T follicular helper cell (primary cell): ENCODE measurements at places on chromosomes 16 and 17.

GRCh38 chr16:17520561-17520960, 49.8 kb upstream of the XYLT1 start:
- DNase-seq = no peak

GRCh38 chr16:84618581-84619460, 943 bp upstream of the COTL1 start:
- DNase-seq = no peak

DNA sequence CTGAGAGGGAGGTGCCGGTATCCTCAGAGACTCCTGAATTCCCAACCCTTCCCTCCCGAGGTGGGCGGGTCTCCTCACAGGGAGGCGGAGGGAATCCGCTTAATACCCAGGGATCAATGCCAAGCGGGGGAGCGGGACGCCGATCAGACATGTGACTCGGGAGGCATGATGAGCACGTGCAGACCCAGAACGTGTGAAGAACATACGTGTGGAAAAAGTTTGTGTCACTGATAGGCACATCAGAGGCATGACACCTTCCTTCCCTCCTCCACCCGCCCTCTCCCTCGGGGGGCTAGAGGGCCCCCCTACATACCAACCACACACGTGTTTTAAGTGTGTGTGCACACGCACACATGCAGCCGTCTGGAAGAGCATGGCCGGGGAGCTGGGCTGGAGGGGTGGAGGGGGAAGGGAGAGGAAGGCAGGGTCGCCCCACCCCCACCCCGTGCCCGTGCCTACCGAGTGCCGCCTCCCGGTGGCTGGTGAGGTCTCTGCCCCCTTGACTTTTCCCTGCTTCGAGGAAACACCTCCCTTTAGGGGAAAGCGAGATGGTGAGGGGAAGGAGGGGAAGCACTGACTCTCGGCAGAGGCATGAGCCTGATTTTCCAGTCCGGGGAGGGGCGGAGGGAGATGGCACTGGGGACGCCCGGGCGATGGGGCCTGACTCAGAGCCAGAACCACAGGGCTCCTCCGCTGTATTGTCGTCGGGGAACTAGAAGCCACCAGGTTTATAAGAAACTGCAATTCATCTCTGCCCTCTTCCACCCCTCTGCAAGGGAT, 12.1 kb upstream of the TBX21 start:
- peak; percentile 48 for DNase-seq

GRCh38 chr17:58084317-58084981, 1.2 kb downstream of the DYNLL2 start:
- DNase-seq = peak; percentile 56

GRCh38 chr16:85859818-85860125, 39.2 kb upstream of the IRF8 start:
- DNase-seq = no peak

GRCh38 chr16:85072947-85073346, 39.3 kb downstream of the CIBAR2 start:
- DNase-seq = no peak

DNA sequence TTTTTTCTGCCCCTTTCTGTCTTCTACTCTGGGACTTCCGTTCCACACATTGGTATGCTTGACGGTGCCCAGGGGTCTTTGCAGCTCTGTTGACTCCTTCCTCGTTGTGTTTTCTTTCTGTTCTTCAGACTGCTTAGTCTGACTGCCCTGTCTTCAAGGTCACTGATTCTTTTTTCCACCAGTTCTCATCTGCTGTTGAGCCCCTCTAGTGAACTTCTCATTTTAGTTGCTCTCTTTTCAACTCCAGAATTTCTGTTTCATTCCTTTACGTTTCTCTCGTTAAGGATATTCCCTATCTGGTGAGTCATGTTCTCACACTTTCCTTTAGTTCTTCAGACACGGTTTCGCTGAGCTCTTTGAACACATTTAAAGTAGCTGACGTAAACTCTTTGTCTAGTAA, 13.8 kb downstream of the GAA start:
- no peak for DNase-seq

GRCh38 chr16:70258065-70258464, 6.3 kb upstream of the EXOSC6 start:
- DNase-seq = no peak

DNA sequence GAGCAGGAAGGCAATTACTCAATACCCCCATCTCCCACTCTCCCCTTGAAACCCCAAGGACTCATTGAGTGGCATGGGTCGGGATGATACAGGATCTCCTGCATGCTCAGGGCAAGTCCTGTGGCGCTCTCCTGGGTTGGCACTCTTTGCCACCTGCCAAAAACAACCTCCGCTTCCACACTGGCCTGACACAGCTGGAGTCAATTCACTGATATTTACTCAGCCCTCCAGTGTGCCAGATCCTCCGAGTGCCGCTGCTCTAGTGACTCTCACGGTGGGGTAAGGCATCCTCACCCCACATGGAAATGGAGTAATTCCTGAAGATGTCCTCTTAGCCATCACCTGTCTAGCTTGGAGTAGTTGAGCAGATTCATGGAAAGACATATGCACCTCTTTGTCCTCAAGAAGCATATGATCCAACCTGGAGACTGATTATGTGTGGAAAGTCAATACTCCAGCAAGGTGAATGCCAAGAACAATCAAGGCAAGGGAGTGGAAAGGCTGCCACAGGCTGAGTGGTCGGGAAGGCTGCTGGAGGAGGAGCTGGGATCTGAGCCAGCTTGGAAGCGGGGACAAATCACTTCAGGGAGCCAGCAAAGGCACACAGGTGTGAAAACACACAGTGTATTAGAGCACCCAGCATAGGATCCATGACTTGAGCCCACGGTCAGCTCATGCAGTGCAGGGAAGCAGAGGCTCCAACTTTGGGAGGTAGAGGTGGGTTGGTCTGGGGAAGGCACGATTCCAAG, 12.6 kb upstream of the GOSR2 start:
- no peak for DNase-seq

GRCh38 chr17:68704871-68705713, 103.9 kb upstream of the FAM20A start:
- no peak for DNase-seq

GRCh38 chr17:73546770-73547536, 97.3 kb downstream of the SDK2 start:
- no peak for DNase-seq

- DNase-seq = no peak
Measured at GRCh38 chr17:50043290-50044148, 12.4 kb upstream of the ITGA3 start.

GRCh38 chr17:45833920-45834319, 10.8 kb upstream of the SPPL2C start:
- no peak for DNase-seq

GRCh38 chr16:66616592-66616991, 12.1 kb downstream of the CMTM3 start:
- no peak for DNase-seq

- no peak for DNase-seq
Measured at GRCh38 chr17:19796457-19796856, 48.4 kb upstream of the ALDH3A1 start.

GRCh38 chr17:45876539-45876938, 17.8 kb upstream of the MAPT start:
- DNase-seq = no peak

DNA sequence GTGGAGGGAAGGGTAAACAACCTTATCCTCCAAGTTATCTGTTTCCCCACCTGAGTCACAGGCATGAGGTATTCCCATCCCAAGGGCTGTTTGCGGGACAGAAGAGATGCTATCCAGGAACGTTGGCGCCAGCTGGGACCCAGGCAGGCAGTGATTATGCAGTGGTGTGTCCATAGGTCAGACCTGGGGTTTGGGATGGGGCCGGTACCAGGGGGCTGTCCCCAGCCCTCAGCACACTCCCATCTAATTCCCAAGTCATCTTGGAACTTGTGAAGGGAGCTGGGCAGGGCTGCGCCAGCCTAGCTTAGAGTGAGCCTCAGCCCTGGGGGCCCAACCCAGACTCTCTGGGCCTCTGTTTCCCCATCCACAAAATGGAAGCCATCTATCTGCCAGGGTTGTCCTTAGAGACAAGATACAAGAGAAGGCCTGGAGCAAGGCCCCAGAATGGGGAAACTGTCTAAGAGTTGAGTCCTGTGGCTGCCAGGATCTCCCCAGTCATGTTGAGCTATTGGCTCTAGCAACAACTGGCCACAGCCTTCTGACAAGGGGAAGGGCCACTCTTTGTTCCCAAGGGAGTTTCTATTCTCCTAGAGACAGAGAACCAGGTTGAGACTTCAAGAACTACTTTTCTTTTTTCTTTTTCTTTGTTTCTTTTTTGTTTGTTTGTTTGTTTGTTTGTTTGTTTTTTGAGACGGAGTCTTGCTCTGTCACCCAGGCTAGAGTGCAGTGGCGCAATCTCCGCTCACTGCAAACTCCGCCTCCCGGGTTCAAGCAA, 9.8 kb upstream of the JUP start:
- DNase-seq = no peak

GRCh38 chr17:55089256-55089655, 120.7 kb downstream of the STXBP4 start:
- DNase-seq = no peak

DNA sequence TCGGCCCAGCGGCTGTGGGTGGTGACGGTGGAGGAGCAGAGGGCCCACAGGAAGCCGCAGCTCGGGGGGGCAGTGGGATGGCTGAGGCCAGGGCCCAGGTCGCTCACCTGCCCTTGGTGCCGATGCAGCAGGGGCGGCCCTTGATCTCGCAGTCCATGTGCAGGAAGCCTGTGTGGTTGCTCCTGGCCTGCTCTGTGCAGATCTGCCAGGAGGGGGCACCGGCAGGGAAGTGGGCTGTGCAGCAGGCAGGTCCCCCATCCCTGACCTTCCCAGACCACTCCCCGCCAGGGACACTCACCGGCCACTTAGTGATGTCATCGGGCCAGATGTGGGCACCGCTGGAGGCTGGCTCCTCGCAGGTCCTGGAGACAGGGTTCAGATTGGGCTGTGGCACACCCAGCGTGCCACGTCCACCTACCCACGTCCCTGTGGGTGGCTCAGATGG, 6.2 kb downstream of the AANAT start:
- no peak for DNase-seq

GRCh38 chr16:75312875-75313274, 61.5 kb upstream of the BCAR1 start:
- no peak for DNase-seq

GRCh38 chr16:82808036-82808435, 181.3 kb downstream of the CDH13 start:
- no peak for DNase-seq

DNA sequence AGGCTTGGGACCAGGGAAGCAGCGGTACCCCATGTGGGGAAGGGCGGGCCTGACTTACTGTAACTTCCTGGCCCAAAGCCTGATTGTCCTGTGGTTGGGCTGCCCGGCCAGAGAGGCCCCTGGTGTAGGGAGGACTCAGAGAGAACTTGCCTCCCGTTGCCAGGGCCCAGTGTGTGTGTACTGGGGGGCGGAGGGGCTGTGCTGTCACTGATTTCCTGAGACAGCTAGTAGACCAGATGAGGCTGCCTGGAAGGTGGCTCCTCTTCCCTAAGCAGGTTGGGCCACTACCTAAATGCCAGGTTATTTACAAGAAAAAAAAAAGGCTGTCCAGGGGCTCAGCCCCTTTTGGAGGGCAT, 16.7 kb downstream of the SOCS3 start:
- no peak for DNase-seq

DNA sequence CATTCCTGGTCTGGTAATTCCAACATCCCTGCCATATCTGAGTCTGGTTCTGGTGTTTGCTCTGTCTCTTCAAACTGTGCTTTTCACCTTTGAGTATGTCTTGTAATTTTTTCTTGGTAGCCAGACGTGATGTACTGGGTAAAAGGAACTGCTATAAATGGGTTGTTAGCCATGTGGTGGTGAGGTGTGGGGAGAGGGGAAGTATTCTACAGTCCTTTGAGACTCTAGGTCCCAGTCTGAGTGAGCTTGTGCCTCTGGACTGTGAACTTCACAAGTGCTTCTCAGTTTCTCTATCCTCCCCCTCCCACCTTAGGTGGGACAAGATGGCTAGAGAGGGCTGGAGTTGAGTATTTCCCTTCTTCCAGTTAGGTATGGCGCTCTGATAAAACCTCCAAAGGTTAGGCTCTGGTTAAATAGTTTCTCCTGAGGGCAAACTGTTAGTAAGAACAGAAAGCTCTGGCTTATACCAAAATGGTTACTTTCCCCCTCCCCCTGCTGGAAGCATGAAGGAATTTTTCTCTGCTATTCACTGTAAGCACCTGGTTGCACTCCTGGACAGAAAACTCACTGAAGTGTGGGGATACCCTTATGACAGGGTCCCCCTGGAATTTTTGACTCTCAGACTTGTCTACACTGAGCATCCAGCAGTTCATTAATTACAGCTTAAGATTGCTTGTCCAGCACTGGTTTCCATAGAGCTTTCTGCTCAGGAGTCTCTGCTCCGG, 87.8 kb downstream of the MARCHF10 start:
- no peak for DNase-seq

GRCh38 chr17:1473841-1474240, 17.8 kb upstream of the CRK start:
- DNase-seq = no peak

DNA sequence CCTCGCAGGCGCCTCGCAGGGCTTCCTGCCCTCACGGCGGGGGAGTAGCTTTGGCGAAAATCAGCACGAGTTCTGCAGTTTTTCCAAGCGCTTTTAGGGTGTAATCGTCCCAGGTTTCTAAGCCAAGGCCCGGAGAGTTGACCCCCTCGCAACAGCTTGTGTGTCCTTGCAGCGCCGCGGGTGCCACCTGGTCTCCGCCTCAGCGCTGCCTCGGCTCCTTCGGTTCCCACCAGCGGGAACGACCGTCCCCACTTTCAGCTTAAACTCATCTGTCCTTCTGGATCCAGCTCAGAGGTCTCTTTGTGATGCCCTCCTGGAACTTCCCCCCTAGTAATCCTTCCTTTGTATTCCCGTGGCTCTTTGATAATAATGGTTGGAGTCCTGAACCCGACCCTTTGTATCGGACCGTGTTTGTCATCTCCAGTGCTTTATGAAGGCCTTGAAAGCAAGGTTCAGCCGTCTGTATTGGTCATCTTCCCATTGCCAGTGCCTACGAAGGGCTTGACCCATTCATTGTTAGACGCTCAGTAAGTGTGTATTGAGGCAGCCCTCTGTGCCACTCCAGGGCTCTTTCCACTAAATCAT, 858 bp upstream of the SMARCE1 start:
- no peak for DNase-seq

- DNase-seq = no peak
Measured at GRCh38 chr16:22903716-22904115, 89.8 kb downstream of the HS3ST2 start.

- no peak for DNase-seq
Measured at GRCh38 chr17:6569370-6570285, 13.3 kb upstream of the PITPNM3 start.

- DNase-seq = no peak
Measured at GRCh38 chr16:79618692-79619050, 18.1 kb upstream of the MAF start.

DNA sequence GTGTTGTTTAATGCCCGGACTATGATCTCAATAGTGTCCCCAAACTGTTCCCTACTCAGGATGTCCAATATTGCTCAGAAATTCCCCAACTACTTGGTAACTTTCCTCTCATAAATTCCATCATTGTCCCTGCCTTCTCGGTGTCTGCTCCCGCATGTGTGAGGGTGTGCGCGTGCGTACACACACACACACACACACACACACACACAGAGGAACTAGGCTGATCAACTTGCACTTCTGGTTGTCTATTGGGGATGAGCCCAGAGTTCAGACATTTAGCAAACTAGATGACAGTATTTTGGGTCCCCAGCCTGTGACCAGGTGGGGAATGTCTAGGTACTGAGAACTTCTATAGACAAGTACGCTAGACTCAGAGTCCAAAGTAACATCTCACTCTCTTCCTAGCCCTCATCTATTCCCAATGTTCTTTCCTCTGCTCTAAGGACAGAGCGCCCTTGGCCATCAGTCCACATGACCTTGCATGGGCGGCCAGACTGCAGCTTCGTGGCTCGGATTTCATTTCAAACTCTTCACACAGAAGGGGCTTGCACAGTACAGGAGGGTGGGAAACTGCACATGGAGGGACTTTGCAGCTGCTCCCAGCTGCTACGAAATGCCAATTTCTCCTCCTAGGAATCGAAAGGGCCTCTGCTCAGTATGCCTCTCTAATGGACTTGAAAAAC, 5.3 kb downstream of the HS3ST3A1 start:
- no peak for DNase-seq
